CD8-positive, alpha-beta memory T cell (primary cell): ENCODE measurements at places on chromosomes 6 and 20. TPM values are rescaled to one million over a fixed set of nuclear protein-coding genes. Genes with fewer than 3 reads are reported as not detected.

Gene CTSZ
- 36.0 TPM for total RNA-seq

Gene CGAS
- total RNA-seq, result 48.3 TPM

Gene HLA-DOA
- 6.9 TPM for total RNA-seq

Gene HCK
- 0.53 TPM for total RNA-seq

Gene VARS2
- total RNA-seq, result 86.0 TPM

Gene RBM38
- 107 TPM for total RNA-seq
